ENCODE measurements at places on chromosomes 7 and 10. TPM values are rescaled to one million over a fixed set of nuclear protein-coding genes. Genes with fewer than 3 reads are reported as not detected.

- DNase-seq, result no peak
These were observed 2.7 kb upstream of the SYPL1 start for GRCh38 chr7:106114716-106115383.

- peak; percentile 82 for DNase-seq
These were observed 281.1 kb downstream of the ELFN1 start for GRCh38 chr7:1951159-1951536.

- no peak for DNase-seq
These were observed 82.6 kb upstream of the AOAH start for GRCh38 chr7:36806891-36807290.

GRCh38 chr10:118458957-118459641 lies 117.0 kb upstream of the FAM204A start:
- DNase-seq, result no peak

- DNase-seq, result no peak
These were observed 34.2 kb downstream of the TFPI2 start for GRCh38 chr7:93856323-93856722.

DNA sequence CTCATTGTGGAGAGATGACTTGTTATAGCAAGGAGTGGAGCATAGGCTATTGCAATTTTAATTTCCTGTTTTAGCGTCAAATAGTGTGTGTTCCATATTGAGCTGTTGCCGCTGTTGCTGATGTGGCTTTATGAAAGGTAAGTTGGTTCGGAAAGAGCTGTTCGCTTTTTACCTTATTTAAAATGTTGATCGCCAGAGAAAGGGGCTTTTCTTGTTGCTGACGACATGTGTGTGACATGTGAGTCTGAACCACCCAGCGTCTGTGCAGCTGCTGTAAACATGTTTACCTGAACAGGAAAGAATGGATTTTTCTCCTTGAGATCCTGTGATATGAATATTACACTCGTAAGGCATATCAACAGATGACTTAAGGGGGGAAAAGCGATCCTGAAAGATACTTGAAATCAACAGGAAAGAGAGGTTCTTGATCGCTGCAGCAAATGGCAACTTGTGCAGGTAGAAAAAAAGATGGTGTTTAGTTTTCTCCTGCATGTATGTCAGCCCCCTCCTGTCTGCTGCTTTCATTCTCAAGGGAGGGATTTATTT lies 2.5 kb downstream of the ZEB1 start:
- no peak for DNase-seq

GRCh38 chr7:3175285-3175902 lies 125.7 kb upstream of the SDK1 start:
- no peak for DNase-seq

GRCh38 chr7:20114468-20114867 lies 102.7 kb downstream of the MACC1 start:
- DNase-seq, result no peak

DNA sequence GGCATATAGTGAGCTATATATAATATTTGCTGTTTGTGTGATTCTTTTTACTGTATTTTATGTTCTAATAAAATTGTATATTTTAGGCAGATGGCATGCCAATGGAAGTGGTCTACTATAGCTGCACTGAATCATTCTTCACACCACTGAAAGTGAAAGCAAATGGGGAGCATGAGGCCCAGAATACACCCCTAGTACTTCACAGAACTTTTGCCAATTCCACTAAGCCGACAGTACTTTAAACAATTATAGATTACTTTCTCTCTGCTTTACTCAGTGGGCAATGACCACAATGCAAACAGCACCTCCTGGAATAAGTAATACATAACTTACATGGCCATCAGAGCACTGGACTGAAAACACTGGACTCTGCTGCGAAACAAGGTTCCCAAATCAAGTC lies 70.2 kb downstream of the ANKRD26 start:
- DNase-seq, result no peak

GRCh38 chr7:50660040-50660829 lies 95.0 kb upstream of the DDC start:
- no peak for DNase-seq

- DNase-seq, result no peak
These were observed 19.2 kb upstream of the SMO start for GRCh38 chr7:129169171-129169671.

GRCh38 chr10:7441403-7442147 lies 30.7 kb upstream of the SFMBT2 start:
- DNase-seq, result no peak

DNA sequence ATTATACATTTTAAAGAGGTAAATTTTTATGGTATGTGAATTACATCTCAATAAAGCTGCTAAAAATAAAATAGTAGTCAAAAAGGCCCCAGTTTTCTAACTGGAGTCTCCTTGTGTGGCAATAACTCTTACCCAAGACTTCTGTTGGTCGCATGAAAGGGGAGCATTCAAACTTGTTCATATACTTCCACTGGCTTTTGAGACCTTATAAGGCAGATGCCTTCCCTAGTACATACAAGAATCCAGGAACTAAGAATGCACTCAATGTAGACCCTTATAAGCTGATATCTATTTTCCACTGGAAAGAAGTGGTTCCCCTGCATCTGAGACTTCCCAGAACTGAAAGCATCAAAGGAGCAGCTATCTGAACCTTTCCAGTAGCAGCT lies 13.0 kb downstream of the BCAP29 start:
- no peak for DNase-seq

DNA sequence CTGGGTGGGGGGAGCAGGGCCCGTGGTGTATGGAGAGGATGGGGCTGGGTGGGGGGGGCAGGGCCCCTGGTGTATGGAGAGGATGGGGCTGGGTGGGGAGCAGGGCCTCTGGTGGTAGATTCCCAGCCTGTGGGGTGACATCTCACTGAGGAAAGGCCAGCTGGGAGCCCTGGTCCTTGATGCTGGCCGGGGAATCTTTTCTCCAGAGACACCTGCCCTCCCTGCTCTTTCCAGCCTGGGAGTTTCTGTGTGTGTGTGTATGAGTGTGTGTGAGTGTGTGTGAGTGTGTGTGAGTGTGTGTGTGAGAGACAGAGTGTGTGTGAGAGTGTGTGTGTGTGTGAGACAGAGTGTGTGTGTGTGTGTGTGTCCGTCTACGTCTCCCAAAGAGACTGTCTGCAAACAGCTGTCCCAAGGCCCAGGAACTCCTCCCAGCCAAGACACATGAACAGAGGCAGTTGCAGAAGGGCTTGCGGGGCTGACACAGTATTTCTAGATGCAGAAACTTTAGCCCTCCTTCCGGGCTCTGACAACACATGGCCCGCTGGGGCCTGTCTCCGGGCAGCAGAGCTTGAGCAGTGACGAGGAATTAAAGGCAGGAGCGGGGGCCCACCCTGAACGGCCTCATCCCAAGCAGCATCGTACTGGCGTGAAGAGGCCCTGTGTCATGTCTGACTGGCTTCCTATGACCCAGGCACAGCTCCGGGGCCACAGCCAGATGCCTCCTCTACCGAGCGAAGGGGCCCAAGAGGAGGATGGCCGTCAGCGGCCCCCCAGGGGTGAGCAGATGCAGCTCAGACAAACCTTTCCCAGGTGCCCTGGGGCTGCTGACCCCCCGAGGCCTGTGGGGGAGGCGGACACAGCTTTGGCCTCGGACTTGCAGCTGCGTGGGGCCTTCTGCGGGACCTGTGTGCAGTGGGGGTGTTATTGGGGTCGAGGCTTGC lies 24.3 kb downstream of the FAM20C start:
- DNase-seq, result no peak

DNA sequence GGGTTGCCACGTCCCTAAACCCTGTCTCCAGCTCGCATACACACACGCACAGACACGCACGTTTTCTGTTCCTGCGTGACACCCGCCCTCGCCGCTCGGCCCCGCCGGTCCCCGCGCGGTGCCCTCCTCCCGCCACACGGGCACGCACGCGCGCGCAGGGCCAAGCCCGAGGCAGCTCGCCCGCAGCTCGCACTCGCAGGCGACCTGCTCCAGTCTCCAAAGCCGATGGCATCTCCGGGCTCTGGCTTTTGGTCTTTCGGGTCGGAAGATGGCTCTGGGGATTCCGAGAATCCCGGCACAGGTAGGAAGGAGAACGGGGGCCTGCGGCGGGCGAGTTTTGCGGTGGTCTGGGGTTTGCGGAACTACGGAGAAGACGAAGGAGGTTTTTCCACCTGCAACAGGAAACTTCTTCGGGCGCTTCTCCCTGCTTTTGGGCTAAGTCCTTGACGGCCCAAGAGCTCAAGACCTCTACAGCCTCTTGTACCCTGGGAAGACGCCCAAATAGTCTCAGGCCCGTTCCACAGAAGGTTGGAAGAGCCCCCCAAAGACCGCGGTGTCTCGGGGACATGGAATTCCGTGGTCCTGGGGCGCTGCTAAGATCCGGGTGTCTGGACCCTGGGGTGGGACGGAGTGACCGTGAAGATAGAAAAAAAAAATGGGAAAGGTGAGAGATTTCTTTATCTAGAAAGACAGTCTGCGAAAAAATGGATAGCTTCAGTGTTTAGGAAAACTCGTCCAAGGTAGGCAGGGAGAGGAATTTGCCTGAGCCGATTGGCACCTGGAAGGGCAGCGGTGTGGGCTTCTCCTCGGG lies at the start of gene GAD2:
TSS of gene GAD2 (plus strand) at position 190 of the 811 bp plus-strand sequence. CDS start at position 226, 36 bp downstream.
- DNase-seq, result no peak

DNA sequence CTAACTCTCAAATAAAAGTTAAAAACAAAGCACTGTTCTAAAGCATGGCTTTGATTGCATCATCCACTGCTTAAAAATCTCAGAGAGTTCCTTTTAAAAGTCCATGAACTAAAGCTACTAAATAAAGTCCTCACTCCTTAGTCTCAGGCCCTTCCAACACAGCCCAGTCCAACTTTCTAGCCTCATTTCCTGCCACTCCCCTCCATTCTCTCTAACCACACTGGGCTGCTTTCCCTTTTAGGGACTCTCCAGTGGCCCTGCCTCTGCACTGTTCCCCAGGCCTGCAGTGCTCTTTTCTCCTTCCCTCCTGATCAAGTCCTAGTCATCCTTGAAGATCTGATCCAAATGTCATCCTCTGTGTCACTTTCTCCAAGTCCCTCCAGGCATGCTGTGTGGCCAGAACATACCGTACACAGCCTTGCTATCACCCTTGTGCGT lies 56.9 kb upstream of the PPP1R3C start:
- peak; percentile 55 for DNase-seq

DNA sequence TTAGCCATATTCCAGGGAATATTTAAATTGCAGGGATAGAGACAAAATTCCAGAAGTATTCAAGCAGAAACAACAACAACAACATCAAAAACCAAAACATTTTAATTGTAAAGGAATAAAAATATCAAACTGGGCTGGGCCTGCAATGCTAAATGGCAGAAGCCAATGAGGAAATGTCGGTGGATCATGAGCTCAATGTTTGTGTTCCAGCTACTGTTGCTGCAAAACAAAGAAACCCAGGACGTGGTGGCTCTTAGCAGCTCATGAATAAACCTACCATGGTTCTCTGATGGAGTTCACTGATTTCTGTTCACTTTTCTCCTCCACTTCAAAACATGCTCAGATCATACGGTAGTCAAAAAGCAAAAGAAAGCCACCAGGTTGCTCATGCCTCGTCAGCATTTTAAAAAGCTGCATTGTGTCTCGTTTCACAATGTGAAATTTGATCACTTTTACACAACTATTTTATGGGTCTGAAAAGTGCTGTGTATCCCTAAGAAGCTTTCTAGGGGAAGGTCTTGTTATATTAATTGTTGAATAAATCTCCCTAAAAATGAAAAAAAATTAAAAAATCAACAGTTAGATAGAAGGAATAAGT lies 54.0 kb downstream of the ASNS start:
- no peak for DNase-seq

DNA sequence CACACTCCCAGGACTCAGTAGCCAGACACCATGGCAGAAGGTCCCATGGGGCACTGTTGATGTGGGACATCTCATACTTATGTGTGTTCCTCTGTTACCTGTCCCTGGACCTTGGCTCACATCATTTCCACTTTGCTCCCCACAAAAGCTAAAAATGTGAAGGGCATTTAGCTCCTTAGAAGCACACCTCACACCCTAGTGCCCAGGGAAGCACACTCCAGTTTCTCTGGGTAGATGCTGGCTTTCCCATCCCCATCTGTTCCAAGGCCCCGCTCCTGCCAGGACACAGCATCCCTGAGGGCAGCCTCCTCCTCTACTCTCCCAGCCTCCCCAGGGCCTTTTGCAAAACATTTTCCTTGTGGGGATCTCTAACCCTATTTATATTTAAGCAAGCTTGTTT lies 572.4 kb upstream of the MGMT start:
- DNase-seq, result no peak

- DNase-seq, result no peak
These were observed 466.6 kb downstream of the GALNT17 start for GRCh38 chr7:71598553-71598952.

DNA sequence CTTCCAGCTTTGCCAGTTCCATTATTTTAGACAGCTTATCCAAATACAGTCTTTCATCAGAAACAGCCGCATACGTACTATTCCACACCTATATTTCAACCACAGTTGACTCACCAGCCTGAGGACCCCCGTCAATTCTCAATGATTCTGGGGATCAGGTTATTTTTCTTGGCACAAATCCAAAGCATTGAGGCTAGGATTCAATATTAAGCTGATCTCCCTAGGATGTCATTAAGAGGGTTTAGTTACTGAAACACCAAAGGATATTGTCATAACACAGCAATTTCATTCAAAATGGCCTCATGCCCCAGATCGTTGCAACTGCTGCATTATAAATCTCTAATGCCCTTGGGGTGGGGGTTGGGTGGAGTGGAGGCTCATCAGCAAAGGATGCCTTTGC lies 214.6 kb downstream of the PTEN start:
- no peak for DNase-seq

DNA sequence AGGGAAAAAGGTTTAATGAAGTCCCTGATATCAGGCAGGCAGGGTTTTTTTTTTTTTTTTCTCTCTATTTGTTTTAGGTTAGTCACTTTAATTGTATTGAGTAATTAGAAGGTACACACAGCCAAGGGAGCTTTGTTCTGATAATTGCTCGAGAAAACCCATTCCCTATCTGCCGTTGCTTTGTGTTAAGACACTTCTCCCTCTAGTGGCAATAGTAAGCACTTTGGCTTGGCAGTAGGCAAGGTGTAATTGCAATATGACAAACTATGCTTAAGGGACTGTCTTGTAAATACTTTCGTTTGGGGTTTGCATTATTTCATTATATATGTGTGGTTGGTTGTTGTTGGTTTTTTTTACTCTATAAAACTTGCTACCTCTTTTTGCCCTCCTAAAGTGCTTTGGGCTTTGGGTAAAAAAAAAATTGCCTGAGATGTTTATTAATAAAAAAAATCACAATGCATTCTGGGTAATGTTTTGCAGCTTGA lies 113.4 kb downstream of the BTRC start:
- peak; percentile 10 for DNase-seq

The ECHS1 gene
- total RNA-seq, result 120 TPM

The PKD1L1 gene
- total RNA-seq, result 0.79 TPM

The KAZALD1 gene
- 54.4 TPM for total RNA-seq

The TCF7L2 gene
- 0.89 TPM for total RNA-seq

The GPR15LG gene
- not detected for total RNA-seq

The AASS gene
- 0.82 TPM for total RNA-seq

The CAV1 gene
- total RNA-seq, result 342 TPM

The GRK5 gene
- 22.8 TPM for total RNA-seq

The C10orf105 gene
- not detected for total RNA-seq

The MMP21 gene
- total RNA-seq, result not detected

The CCL24 gene
- total RNA-seq, result not detected

The DRGX gene
- total RNA-seq, result 0.10 TPM

The CD36 gene
- not detected for total RNA-seq

The CFTR gene
- total RNA-seq, result not detected

The MYO1G gene
- total RNA-seq, result not detected

The CEP55 gene
- 98.6 TPM for total RNA-seq

The KLLN gene
- total RNA-seq, result not detected

The ACSL5 gene
- 3.2 TPM for total RNA-seq

Measured in MG63 (cell line).